Activated T-helper 2 cell treated with anti-CD3 and anti-CD28 coated beads, Interferon-gamma antibody, Interleukin-2, Interleukin-4, amounts not matched to agents 10 μg/mL and 5 μg/mL and 100 μg/mL, durations not matched to agents 14 hours and 24 hours and 36 hours (primary cell): ENCODE measurements at places on chromosomes 7 and 10. TPM values are rescaled to one million over a fixed set of nuclear protein-coding genes. Genes with fewer than 3 reads are reported as not detected.

DNA sequence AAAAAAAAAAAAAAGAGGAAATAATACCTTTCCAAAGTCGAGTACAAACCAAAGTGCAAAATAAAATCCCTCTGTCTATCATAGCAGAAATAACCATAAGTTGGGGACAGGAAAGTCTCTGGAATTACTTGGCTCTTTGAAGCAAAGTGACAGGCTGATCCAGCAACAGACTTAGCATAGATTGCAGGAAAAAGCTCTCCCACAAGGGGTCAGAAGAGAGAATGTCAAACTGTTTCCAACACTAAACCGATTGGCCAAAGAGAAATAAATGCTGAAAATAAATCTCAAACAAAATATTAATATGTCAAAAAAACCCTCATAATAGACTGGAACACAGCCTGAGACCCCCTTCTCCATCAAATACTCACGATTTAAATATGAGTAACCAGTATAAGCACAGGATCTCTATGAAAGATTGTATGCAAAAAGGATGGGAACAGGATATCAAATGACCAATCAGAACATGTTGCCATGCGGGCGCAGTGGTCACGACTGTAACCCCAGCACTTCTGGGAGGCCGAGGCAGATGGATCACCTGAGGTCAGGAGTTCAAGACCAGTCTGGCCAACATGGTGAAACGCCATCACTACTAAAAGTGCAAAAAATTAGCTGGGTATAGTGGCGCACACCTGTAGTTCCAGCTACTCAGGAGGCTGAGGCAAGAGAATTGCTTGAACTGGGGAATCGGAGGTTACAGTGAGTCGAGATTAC lies 1000.7 kb upstream of the LRRN3 start:
- DNase-seq, result no peak

The GPR15LG gene
- not detected in 2 replicates for total RNA-seq

DNA sequence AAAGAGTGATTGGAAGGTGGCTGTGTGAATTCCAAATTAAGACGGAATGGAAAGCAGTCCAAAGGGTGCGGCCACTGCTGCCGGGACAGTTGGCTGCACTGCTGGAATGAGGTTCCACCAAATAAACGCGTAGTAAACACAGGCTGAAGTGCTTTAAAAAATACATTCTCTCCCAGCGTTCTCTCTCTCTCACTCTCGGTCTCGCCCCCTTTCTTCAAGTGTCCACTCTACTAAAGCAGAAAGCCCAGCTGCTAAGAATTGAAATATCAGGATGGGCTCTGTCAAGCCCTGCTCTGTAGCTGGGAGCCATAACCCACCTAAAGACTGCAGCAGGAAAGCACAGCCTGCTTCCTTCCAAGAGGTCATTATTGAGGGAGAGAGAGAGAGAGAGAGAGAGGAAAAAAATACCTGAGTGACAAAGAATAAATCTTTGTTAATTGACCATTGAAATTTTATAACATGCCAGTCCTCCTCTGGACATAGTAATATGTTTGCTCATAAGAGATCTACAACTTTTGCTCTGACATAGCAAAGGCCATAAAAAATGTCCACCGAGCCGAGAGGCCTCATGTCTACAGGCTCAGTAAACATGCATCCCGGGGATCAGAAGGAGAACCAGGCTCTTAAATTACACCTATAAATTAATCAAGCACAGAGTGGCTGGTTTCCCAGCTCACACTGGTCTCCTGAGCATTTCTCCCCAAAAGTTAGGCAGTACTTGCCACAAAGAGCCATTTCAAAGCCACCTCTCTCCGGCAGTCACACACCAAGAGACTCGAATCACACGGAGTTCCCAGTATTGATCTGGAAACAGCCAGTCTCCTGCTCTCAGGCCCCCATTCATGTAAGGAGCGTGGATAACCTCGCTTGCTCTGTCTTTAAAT lies 72.8 kb downstream of the FGFR2 start:
- DNase-seq, result no peak

DNA sequence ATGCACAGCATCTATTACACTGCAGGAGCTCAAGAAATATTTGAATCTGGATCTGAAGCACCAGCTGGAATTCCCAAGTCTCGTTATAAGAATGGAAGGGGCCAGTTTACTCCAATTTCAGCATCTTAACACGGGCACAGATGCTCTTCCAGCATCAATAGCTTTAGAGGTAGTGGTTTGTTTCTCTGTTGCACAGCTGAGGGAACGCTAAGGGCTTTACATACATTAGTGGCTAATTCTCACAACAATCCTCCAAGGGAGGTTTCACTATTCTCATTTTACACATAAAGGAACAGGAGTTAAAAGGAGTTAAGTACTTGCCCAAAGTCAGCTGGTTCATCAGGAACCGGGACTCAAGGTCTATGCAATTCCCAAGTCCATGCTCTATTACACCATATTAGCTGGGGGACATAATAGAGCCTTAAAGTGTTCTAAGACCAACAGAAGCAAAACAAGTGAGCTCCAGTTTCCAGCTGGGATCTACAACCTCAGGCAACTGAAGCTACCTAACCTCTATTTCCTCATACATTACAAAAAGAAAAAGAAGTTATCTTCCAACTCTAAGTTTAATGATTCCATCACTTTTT lies 9.9 kb downstream of the XPNPEP1 start:
- no peak for DNase-seq

DNA sequence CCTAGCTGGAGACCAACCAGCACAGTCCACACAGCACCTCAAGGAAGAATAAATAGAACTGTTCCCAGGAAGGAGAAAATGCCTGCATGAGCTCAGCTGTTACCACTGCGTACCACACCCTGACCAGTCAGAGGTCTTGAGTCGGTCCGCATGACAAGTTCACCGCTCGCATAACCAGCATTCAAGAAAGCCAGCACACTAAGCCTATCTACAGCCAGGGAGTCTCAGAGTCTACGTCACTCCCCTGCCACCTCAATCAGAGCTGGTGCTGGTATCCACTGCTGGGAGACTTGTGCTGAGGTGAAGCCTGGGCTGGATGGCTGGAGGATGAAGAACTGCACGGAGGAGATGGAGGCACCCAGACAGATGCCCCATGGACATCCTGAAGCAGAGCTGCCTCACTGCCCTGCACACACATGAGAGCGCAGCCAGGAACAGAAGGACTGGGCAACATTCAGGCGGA lies 19.6 kb downstream of the AKR1C1 start:
- DNase-seq, result no peak

The KCNH2 gene
- total RNA-seq, result 0.30 and 0.41 TPM in 2 replicates

DNA sequence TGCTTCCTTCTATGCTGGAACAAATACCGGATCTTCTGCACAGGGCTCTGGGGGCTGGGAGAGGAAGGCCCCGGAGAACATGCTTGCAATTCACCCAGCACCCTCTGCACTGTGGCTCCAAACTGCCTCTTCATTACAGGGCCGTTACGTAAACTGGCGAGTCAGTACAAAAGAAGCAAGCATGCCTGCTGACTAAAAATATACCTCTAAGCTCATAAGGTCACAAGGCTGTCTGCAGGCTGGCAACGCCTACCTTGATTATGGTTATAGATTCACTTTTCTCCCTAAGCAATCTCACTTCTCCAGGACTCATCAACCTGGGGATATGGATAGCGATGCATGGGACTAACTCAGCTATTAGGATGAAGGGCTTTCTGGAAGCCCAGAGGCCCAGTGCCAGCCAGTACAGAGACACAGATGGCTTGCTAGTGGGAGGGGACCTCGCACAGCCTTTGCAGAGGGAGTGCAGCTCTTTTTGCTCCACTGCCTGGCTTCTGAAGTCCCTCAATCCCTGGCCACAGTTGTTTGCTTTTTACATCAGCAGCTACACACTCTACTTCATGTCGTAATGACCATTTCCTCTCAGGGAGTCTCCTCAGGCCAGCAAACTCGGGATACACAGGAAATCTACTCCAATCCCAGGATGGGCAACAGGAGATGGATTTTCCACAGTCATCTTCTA lies 96.1 kb downstream of the SH3PXD2A start:
- DNase-seq, result peak; percentile 37

DNA sequence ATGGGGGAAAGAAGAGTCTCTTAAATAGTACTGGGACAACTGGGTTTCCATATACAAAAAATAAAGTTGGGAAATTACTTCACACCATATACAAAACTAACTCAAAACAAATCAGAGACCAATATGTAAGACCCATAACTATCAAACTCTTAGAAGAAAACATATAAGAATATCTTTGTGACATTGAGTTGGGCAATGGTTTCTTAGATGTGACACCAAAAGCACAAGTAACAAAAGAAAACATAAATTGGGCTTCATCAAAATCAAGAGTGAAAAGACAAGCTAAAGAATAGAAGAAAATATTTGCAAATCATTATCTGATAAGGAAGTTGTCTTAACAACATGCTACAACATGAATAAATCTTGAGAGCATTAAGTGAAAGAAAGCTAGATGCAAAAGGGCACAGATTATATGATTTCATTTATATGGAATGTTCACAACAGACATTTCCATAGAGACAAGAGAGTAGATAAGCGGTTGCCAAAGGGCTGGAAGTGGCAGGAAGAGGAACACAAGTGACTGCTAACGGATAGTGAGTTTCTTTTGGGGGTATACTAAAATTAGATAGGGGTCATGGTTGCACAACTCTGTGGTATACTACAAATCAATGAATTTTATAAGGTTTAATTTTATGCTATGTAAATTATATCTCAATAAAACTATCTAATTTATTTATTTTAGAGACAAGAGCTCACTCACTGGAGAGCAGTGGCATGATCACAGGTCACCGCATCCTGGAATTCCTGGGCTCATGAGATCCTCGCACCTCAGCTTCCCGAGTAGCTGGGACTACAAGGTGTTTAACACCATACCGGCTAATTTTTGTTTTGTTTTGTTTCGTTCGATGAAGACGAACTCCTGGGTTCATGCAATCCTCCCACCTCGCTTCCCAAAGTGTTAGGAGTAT lies 35.4 kb downstream of the JMJD1C start:
- no peak for DNase-seq

- no peak for DNase-seq
Measured at GRCh38 chr10:85448716-85449115, 917.9 kb downstream of the GRID1 start.

DNA sequence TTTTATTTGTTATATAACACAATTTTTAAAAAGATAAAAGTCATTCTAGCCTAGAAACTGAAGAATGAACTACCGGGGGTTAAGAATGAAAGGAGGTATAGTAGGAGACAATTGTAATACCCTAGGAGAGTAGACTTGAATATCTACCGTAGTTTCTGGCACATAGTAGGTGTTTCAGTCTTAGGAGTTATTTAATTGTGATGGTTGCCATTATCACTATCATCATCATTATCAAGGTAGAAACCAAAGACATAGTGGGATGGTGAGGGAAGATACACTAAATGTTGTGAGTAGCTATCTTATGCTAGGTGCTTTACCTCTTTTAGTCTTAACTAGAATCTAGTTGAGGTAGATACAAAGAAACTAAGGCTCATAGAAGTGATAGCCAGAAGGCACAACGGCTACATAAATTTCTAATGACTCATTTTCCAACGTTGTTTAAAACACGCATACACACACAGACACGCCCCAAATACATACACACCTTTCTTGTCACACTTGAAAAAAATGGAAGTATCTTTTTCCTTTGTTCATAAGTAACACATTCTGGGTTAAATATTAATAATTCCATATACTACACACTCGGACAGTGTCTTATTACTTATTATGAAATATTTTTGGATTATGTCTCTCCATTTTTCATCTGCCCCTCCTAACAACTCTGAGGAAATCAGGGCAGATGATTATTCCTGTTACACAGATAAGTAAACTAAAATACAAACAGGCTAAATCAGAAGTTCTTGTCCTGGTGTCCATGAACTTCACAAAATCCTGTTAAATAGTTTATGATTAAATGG lies 2.0 kb upstream of the ANLN start:
- no peak for DNase-seq

- no peak for DNase-seq
Measured at GRCh38 chr7:2175514-2175913, 57.2 kb downstream of the MAD1L1 start.

- DNase-seq, result no peak
Measured at GRCh38 chr10:8095959-8096358, 41.5 kb downstream of the GATA3 start.

DNA sequence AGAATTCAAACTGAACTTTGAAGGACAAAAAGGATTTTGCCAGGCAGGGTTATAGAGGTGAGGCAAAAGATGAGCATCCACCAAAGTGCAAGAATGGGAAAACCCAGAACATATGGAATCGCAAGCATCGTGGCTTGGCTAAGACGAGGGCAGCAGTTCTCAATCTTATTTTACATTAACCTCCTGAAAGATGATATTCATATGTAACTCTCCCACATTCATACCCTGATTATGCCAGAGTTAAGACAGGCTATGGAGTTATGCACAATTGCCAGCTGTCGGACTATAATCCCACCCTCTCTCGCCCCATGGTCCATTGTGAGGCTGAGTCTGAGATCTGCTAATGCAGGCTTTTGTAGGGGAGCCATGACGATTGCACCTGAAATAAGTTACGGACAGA lies 21.2 kb upstream of the ASAH2 start:
- DNase-seq, result no peak

- no peak for DNase-seq
Measured at GRCh38 chr7:70353330-70353945, 755.2 kb downstream of the AUTS2 start.

GRCh38 chr7:132760244-132760623 lies 184.0 kb upstream of the PLXNA4 start:
- no peak for DNase-seq

The IGF2BP3 gene
- 16.6 and 18.2 TPM in 2 replicates for total RNA-seq

DNA sequence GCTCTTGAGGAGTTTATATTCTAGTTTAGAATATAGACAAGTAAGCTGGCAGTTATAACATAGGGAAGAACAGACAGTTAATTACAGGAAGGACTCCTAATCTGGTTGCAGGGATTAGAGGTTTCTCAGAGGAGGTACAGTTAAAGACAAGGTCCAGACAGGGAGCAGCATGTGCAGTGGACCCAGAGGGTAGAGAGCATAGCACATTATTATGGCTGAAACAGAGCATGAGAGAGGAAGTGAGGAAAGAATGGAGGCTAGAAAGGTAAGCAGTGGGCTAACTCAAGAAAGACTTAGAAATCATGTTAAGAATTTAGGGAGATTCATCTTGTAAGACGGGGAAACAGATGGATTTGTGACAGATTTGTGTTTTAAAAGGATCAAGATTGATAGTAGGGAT lies 9.7 kb downstream of the MIOS start:
- no peak for DNase-seq

GRCh38 chr10:3745521-3745920 lies 39.5 kb downstream of the KLF6 start:
- DNase-seq, result no peak
